RWPE2 (cell line): ENCODE measurements at places on chromosomes 5 and 9.

- no peak for DNase-seq
These were observed 36.7 kb downstream of the GPR21 start for GRCh38 chr9:123070198-123070597.

DNA sequence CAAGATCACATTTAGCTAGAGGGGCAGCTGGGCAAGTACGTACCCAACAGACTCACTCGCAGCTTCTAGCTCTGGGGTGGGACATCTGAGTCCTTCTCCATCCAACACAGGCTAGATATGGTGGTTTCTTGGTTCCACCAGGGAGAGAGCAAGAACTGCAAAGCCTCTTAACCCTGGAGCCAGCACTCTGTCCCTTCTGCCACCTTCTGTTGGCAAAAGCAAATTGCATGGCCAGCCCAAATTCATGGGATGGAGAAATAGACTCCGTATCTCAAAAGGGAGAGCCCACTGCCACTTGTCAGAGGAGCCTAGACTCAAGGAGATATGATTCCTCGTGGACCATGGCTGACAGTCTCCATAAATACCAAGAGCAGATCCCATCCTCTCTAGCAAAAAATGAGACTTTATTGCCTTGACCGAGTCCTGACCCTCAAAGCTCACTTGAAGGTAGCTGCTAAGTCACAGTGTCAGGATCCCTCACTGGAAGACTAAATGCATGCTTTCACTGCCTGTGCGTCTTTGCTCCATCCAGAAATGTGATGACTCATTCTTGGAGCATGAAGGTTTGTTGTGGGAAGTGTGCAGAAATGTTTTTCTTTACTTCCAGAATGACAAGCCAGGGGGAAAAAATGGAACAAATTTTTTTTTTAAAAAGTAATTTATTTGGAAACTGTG is 28.8 kb upstream of the ROR2 start:
- no peak for DNase-seq

GRCh38 chr5:153974131-153974812 is 64.4 kb downstream of the FAM114A2 start:
- DNase-seq = no peak

- no peak for DNase-seq
These were observed 711 bp downstream of the PGGT1B start for GRCh38 chr5:115262011-115262320.

- peak; percentile 99 for DNase-seq
These were observed 399 bp upstream of the FBN2 start for GRCh38 chr5:128538250-128539037.

GRCh38 chr5:100777680-100778300 is 125.3 kb downstream of the ST8SIA4 start:
- DNase-seq = peak; percentile 69

GRCh38 chr9:91089405-91090129 is 272.2 kb downstream of the AUH start:
- no peak for DNase-seq

GRCh38 chr5:137858223-137858916 is 9.3 kb upstream of the MYOT start:
- DNase-seq = no peak

DNA sequence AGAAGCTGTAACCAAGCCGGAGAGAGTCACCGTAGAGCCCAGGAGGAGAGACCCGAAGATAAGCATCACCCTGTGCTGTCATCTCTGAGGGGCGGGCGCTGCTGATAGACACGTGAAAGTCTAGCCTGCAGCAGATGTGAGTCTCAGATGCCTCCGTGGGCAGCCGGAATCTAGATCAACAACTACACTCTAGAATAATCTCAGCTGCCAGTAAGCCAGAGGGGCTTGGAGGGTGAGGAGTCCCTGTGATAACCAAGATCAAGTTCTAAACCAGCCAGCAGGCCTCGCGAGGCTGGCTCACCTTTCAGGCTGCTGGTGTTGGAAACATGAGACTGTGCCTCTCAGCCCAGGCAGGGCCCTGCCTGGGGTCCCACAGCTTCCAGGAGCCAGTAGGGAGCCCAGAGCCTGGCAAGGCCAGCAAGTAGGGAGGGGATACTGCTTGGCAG is 54.1 kb downstream of the DAPK1 start:
- no peak for DNase-seq

GRCh38 chr9:108259917-108260675 is 595.7 kb downstream of the ACTL7B start:
- no peak for DNase-seq

DNA sequence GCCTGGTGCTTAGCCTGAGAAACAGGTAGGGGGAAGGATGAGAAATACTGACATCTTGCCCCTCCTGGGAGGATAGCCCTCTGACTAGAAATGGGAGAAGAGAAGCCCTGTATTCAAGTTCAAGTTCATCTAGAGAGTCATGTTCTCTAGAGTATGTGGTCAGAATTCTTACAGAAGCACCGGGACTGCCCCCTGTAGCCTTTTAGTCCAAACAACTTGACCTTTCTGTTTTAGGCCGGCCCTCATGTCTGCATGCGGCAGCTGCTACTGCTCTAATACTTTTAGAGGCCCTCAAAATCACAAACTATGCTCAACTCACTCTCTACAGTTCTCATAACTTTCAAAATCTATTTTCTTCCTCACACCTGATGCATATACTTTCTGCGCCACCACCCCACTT is 47.7 kb downstream of the PHAX start:
- DNase-seq = no peak
